ENCODE measurements at places on chromosomes 2 and 18. TPM values are rescaled to one million over a fixed set of nuclear protein-coding genes. Genes with fewer than 3 reads are reported as not detected.

ITM2C gene
- total RNA-seq: 146 TPM

IL36G gene
- total RNA-seq: not detected

GPR45 gene
- total RNA-seq: not detected

- H3K4me3 ChIP-seq: no peak overlapping the region
- H3K27me3 ChIP-seq: no peaks in the 10 kb centered on the region
- peak overlapping the region; percentile 70 for H3K27ac ChIP-seq
- H3K4me1 ChIP-seq: no peaks in the 10 kb centered on the region
Measured at GRCh38 chr2:233049194-233049761, 10.9 kb upstream of the INPP5D start.

DNA sequence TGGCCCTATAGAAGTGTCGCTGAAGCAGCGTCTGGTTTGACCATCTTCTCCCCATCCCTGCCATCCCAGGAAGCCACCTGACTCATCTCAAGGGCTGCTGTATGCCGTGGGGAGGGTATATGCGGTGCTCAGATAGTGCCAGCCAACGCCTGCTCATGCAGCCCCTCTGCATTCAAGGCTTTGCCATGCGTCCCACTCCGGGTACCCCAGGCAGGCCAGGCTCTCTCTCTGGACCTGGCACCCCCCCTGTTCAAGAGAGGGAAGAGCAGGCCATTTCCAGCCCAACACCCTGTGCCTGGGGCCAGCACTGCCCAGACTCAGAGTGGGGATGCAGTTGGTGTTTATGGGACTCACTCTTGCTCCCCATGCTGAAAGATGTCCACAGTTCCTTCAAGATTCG is 130.0 kb downstream of the GLI2 start:
- H3K27ac ChIP-seq: no peak overlapping the region
- H3K4me1 ChIP-seq: peaks cover 57% of the 10 kb centered on the region
- no peaks in the 10 kb centered on the region for H3K27me3 ChIP-seq
- H3K36me3 ChIP-seq: no peaks in the 10 kb centered on the region
- DNase-seq: no peak
- no peak overlapping the region for H3K4me3 ChIP-seq

DNA sequence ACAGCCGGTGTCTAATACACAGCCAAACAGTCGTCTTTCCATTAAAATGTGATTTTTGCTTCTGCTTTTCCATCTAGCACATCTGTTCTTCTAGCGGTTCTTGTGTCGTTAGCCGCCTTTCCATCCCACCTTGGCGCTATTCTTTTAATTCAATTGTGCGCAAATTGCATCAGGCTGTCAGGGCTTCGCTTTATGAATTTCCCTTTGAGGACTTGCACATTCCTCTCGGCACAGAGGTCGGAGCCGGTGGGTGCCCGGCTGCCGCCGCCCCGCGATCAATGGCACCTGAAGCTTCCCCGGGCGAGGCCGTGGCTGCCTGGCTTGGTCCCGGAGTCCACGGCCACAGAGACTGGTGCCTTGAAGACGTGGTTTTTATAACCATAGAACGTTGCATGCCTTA is 33.9 kb upstream of the TSPYL6 start:
- H3K4me3 ChIP-seq: no peak overlapping the region
- H3K27ac ChIP-seq: no peak overlapping the region
- DNase-seq: no peak

DNA sequence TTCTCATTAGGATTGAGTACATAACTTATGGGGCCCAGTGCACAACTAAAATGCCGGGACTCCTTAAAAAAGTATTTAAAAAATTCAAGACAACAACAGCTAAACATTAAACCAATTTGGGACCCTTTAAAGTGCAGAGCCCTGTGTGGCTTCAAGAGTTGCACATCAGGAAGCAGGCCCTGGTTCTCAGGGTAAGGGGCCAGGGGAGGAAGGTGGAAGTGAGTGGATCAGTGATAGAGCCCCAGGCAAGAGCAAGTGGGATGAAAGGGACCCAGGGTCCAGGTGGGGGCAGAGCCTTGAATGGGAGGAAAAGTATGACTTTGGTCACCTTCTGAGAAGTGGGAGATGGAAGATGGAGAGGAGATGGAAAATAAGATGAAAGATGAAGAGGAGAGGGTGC is 2.3 kb upstream of the FHOD3 start:
- no peaks in the 10 kb centered on the region for H3K27me3 ChIP-seq
- no peaks in the 10 kb centered on the region for H3K36me3 ChIP-seq
- no peak for DNase-seq
- no peak overlapping the region for H3K27ac ChIP-seq

DNA sequence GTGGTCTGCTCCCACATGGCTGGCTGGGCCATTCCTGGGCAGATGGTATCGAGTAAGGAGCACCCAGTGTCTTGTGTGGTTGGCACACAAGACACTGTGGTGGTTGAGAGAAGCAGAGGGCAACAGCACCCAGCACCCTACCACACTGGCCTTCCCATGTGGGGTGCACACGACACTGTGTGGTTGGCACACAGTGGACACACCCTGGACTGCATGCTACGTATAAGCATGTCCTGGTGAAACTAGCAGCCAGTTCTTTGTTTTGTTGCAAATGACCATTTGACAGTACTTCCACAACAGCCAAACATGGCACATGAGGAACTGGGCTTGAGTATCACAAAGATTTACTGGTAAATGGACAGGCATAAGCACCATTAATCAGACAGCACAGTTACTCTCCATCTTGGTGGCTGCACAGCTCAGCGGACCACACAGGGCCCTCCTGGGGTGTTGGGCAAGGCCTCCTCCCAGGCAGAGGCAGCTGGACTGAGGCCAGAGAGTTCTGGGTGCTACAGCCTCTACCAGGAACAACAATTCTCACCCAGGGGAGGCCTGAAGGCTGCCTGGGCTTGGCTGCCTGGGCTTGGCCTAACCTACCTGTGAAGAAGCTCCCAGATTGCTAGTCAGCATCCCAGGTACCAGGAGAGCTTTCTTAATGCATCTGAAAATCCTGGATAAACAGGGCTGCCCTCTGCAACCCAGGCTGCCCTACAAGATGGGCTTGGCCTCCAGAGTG is 59.3 kb upstream of the ALPP start:
- DNase-seq: no peak
- no peak overlapping the region for H3K4me3 ChIP-seq
- H3K27ac ChIP-seq: peak overlapping the region; percentile 7
- H3K27me3 ChIP-seq: no peaks in the 10 kb centered on the region
- peaks cover 5% of the 10 kb centered on the region for H3K36me3 ChIP-seq

- no peak for DNase-seq
- H3K36me3 ChIP-seq: no peaks in the 10 kb centered on the region
- H3K27me3 ChIP-seq: no peaks in the 10 kb centered on the region
- no peaks in the 10 kb centered on the region for H3K4me1 ChIP-seq
- no peak overlapping the region for H3K4me3 ChIP-seq
Measured at GRCh38 chr18:5144629-5145028, 52.4 kb downstream of the AKAIN1 start.

DNA sequence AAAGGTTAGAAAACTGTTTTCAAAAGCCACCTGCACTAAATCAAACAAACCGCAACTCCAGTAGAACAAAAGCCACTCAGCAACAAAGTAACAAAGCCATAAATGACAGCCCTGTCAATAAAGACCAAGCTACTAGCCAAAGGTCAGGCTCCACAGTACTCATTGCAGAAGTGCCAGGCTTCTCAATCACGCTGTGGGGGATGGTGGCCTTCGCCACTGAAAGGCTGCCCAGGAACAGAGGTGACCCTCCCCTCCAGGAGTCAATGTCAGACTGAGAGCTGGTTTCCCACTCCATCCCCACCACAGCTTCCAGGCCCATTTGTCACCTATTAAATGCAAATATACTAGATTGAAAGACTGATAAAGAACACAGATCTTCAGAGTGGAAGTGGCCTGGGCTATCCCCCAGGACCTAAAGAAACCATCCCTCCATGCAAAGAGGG is 5.9 kb downstream of the ATP8B1 start:
- no peak overlapping the region for H3K27ac ChIP-seq
- H3K4me1 ChIP-seq: peaks cover 5% of the 10 kb centered on the region

DNA sequence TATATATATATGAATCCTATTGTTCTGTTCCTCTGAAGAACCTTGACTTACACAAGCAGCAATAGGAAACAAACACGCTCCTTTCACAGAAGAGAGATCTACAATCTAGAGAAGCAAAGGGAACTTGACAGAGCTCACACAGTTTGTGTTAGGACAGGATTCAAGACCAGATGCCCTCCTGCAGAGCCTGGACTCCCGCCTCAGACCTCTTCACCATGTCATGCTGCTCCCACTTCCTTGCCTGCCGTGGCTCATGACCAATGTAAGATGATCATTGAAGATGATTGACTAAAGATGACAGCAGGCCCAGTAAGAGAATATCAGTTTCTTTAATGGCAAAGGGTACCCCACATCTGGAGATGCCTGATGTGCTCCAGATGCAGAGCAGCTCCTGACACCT is 111.2 kb upstream of the AGAP1 start:
- DNase-seq: no peak
- H3K4me1 ChIP-seq: no peaks in the 10 kb centered on the region
- H3K27me3 ChIP-seq: no peaks in the 10 kb centered on the region
- H3K4me3 ChIP-seq: no peak overlapping the region
- H3K36me3 ChIP-seq: no peaks in the 10 kb centered on the region

GRCh38 chr18:53952700-53953099 is 271.8 kb downstream of the MBD2 start:
- no peak overlapping the region for H3K4me3 ChIP-seq
- no peak for DNase-seq
- H3K27ac ChIP-seq: no peak overlapping the region
- no peaks in the 10 kb centered on the region for H3K4me1 ChIP-seq

- no peaks in the 10 kb centered on the region for H3K27me3 ChIP-seq
- H3K4me1 ChIP-seq: no peaks in the 10 kb centered on the region
- no peak overlapping the region for H3K27ac ChIP-seq
- no peak for DNase-seq
- H3K4me3 ChIP-seq: no peak overlapping the region
Measured at GRCh38 chr2:177010861-177011260, 201.7 kb upstream of the HNRNPA3 start.

DNA sequence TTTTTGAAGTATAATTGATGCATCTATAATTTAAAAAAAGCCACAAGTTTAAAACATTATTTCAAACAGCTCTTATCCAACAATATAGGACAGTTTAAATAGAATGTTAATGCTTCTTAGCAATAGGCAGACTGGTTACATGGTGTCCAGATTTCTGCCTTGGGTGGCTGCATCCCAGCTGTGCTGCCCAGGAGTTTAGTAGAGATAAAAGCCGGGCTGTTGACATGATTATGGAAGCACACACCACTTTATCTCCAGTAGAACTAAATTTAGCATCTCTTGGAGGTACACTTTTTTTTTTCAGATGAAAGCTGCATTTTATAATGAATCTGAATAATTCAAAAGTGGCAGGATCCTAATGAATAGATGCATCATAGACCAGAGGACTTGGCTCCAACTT is 309.7 kb downstream of the PLCL1 start:
- H3K4me1 ChIP-seq: no peaks in the 10 kb centered on the region
- H3K36me3 ChIP-seq: no peaks in the 10 kb centered on the region
- no peaks in the 10 kb centered on the region for H3K27me3 ChIP-seq
- no peak overlapping the region for H3K4me3 ChIP-seq
- H3K27ac ChIP-seq: no peak overlapping the region

DNA sequence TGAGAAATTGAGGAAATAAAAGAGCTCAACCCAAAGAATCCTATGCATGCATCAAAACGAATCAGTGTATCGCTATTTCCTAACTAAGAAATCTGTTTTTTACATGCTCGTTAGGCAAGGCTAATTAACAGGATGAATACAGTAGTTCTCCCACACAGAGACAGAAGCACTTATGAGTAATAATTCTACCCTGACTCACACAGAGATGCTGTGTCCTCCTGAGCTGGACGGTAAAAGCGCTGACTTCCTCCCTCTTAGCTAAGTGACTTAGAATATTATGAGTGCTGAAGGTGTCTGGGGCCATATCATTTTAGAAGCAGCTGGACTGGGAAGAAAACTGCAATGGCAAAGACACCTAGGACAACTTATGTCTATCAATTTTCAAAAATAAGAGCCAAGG is 18.5 kb downstream of the PLEKHM3 start:
- DNase-seq: no peak
- H3K36me3 ChIP-seq: no peaks in the 10 kb centered on the region
- no peak overlapping the region for H3K4me3 ChIP-seq
- no peak overlapping the region for H3K27ac ChIP-seq
- no peaks in the 10 kb centered on the region for H3K27me3 ChIP-seq

DNA sequence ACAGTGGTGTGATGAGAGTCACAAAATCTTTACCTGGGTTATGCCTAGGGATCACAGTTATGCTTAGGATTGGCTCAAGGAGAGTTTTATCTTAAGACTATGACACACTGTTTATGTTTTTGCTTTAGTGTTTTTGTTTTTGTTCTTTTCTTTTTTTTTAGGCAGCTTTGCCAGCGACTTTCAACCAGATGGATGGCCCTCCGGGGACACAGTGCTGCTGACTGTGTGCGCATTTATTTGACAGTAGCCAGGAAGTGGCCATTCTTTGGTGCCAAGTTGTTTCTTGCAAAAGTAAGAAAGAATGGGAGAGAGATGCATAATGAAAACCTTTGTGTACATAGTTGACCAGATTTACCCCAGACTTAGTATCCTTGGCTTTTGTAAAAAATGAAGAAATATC is 15.1 kb upstream of the DYNC2LI1 start:
- H3K4me1 ChIP-seq: peaks cover 23% of the 10 kb centered on the region
- H3K27me3 ChIP-seq: no peaks in the 10 kb centered on the region
- peak overlapping the region; percentile 76 for H3K27ac ChIP-seq
- DNase-seq: peak; percentile 60
